Kidney glomerular epithelial cell (primary cell): ENCODE measurements at places on chromosomes 6 and 20.

- DNase-seq, result peak; percentile 39
These were observed 5.3 kb downstream of the SOBP start for GRCh38 chr6:107495196-107495643.

- DNase-seq, result no peak
These were observed 3.2 kb downstream of the ZMYND8 start for GRCh38 chr20:47353239-47353691.

DNA sequence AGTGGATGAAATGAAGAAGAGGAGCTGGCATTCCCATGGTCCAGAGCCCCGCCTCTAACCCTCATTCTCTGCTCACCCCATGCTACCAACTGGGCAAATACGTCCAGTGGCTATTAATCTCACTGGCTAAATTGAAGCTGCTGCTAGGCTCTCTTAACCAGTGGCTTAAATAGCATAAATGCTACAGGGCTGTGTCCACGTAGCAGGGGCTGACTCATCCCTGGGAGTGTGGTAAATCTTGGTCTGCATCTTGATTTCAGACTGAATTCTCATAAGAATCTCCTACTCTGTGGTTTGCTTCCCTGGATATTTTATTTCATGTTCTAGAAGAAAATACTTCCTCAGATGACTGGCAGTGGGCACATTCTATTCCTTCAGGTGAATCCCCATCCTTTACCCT lies 193.1 kb upstream of the ARG1 start:
- peak; percentile 3 for DNase-seq

DNA sequence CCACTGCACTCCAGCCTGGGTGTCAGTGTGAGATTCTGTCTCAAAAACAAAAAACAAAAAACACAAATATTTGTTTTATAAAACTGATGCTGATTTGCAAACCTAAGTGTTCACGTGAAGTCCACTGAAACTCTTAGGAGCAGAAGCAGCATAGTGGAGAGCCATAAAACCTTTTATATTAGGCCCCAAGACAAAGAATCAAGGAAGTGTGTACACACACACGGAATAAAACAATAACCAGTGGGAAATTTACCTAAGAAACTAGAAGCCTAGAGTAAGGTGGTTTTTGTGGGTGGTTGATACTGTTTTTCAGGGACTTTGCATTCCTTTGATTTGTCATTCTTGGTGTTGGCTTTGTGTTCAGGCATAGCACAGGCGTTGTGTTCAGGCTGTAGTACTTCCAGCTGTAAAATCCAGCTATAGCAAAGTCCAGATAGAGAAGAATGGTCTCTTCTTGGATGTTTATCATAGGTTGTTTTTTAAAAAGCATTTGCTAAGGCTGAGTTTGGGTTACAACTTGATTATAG lies 61.3 kb downstream of the ATRN start:
- DNase-seq, result no peak

GRCh38 chr6:3727036-3727435 lies 24.5 kb downstream of the PXDC1 start:
- no peak for DNase-seq

DNA sequence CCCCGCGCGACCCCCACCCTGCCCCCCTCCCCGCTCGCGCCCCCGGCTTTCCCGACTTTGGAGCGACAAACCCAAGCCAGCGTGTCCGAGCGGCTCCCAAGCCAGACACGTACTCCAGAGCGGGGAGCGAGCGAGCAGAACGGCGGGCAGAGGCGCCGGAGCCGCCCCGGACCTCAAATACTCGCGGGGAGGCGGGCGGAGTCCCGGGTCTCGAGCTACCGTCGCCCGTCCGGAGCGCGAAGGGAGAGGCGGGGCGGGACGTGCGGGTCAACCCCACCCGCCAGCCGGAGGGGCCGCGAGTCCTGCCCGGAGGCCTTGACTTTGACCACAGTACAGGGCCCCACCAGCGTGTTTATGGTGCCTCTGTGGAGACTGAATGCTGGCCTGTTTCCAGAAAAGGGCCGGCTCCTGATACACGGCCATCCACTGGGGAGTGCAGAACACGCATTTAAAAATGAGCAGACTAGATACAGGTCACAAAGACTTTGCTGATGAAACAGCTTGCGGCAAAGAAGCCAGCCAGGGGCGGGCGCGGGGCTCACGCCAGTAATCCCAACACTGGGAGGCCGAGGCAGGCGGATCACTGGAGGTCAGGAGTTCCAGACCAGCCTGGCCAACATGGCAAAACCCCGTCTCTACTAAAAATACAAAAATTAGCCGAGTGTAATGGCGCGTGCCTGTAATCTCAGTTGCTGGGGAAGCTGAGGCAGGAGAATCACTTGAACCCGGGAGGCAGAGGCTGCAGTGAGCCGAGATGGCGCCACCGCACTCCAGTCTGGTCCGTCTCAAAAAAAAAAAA lies at the start of gene SERPINB6:
Gene SERPINB6 (minus strand): TSS at position 148 of the 799 bp plus-strand sequence. CDS start 12,235 bp downstream, outside the sequence.
- DNase-seq, result peak; percentile 35

DNA sequence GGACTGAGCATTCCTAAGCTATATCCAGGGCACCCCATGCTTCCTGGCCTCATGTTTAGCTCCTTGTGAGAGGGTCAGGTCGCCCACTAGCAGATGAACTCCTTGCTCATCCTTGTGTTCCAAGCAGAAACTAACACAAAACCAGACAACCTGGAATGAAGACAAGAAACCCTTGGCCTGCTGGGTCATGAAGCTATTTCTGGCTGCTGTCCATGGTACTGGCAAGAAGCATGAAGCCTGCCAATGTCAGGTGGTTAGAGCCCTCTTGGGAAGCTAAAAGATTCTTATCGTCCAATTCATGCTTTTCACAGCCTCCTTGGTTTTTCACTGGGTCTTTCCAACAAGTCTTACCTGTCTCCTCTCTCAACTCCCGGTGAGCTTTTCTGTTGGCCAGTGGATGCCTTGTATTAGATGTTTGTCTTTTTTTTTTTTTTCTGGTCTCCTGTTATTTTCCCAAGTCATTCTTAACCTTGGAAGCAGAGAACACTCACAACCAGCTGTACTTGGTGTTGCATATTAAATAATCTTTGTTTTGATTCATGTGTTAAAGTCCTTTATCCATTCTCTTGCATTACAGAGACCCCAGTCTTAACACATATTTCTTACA lies 180.3 kb downstream of the ANKRD60 start:
- peak; percentile 15 for DNase-seq

- no peak for DNase-seq
These were observed 3.2 kb upstream of the ARMC12 start for GRCh38 chr6:35733633-35734032.

GRCh38 chr20:50933589-50933988 lies 2.4 kb upstream of the ADNP start:
- DNase-seq, result no peak

GRCh38 chr6:105791583-105792318 lies 294.4 kb upstream of the PRDM1 start:
- no peak for DNase-seq

GRCh38 chr6:102075539-102075938 lies 682.0 kb downstream of the GRIK2 start:
- DNase-seq, result peak; percentile 11

DNA sequence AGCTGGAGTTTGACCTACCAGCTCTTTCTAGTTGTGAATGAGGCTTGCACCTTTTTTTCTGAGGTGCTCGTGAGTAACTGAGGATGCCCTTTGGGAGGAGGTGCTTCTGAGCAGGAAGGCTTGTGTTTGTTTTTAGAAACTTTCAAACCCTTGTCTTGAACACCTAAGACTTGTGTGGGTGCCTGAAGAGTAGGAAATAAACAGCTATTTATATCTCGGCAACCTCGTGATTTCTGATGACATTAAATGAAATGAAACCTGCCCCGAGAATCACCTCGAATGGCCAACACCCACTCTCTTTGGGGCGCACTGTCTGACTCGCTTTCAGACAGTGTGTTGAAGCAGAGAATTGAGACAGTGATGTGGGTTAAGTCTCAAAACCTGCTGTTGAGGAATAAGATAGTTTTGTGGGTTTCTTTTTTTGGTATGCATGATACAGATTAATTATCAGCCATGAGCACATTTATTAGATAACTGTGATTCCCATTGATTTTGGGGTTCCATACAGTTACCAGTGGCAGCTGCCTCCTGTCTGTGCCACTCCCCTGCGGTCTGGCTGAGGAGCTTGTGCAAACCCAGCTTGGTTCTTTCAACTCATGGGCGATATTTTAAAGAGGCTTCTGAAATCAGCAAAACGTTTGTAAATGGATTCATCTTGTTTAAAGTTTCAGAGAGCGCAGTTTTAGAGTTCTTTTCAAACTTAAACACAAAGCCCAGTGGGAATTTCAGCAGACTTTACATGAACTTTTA lies 8.4 kb downstream of the IRF4 start:
- DNase-seq, result no peak
